ENCODE measurements at places on chromosomes 3 and 15. TPM values are rescaled to one million over a fixed set of nuclear protein-coding genes. Genes with fewer than 3 reads are reported as not detected.

Gene ZNF662
- total RNA-seq: 0.36 TPM

Gene FOXB1
- not detected for total RNA-seq

Gene DOCK3
- under 0.01 TPM for total RNA-seq

Gene VGLL3
- total RNA-seq: 28.0 TPM

Data from endothelial cell of coronary artery (primary cell).